ENCODE measurements at places on chromosomes 3 and 15.

DNA sequence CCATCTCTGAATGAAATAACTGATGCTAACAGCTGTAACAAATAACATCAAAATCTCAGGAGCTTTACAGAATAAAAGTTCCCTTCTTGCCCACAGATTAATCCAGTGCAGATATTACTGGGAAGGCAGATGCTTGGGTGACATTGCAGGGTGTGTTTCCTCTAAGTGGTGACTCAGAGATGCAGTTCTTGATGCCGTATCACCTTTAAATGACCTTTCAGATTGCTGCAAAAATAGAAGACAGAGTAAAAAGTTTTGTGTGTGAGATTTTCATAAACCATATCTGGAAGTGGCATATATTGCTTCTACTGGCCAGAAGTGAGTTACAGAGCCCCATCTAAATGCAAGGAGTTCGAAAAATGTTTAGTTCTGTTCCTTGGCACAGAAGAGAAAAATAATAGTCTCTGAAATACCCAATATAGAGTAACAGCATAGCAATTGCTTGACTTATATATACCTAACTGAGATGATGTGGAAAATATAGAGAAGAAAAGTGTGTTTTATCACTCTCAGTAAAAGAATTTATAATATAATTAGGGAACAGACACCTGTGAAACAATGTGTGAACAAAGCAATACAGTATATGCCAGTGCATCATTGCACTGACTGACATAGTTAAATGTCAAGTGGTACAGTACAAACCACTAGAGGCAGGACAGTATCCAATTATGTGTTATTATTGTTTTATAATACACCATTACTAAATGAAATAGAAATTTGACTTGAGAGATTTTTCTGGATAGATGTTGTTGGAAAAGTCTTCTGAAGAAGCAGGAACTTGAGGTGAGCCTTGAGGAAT, 430.7 kb upstream of the CBLB start:
- DNase-seq, result no peak

GRCh38 chr3:187769771-187770170, 24.5 kb upstream of the BCL6 start:
- DNase-seq, result no peak

GRCh38 chr3:25009665-25010064, 418.4 kb upstream of the RARB start:
- DNase-seq, result no peak

DNA sequence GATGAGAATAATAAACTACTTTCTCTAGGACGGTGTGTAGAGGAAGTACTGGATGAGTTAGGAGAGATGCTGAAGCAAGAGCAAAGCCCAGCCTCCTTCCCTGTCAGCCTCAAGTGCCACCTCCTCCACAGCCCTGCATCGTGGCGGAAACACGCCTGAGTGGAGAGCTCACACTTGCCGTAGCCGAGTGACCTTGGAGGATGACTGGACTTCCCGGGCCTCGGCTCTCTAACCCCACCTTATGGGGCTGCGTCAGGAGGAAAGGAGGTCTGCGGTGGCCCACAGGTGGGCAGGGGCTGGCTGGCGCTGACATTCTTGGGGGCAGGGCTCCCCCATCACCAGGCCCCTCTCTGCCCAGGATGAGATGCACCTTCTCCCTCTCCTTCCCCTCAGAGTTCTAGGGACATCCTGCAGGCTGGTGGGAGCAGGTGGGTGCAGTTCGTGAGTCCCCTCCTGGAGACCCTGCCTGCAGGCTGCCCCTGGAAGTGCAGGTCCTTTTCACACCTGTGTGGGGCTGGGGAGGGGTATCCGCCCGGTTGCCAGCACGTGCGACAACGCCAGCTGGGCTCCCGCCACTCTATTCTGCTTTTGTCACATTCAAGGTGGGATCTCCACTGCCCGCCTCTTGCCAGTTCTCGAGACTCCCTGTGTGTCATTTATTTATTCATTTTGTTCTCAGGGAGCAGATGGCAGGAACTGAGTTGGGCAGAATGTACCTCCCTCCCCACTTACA, 175.2 kb downstream of the MEGF11 start:
- peak; percentile 57 for DNase-seq

- no peak for DNase-seq
These were observed 901 bp downstream of the ALS2CL start for GRCh38 chr3:46692566-46692990.

DNA sequence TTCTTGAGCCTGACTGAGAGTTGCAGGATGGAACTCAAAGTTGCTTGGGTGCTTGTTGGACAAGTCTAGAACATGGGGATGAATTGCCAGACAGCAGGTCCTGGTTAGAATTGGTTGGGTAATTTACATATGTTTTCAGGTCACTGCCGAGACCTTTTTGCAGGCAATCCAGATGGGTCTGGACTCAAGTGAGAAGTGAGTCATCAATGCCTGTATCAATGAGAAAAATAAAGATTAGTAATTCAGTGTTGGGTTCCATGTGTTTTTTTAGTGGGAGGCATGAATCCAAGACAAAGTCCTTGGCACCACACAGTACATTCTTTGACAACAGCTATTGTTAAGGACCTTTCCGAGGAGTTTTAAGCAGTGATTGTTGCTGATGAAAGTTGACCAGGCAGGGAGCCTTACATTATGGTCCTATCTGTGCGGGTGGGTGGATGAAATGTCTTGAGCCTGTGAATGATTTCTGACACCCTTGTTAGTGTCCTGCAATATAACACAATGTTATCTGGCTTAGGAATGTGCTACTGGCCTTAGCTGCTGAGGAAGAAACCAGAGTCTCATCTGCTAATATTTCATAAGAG, 77.7 kb downstream of the CRYGS start:
- DNase-seq, result no peak

GRCh38 chr15:59668556-59668955, 11.2 kb upstream of the GTF2A2 start:
- no peak for DNase-seq
